Activated T-cell treated with anti-CD3 and anti-CD28 coated beads, Interleukin-2, amount 50 U/mL, for 72 hours (primary cell): ENCODE measurements at places on chromosomes 12 and 14. TPM values are rescaled to one million over a fixed set of nuclear protein-coding genes. Genes with fewer than 3 reads are reported as not detected.

The TMTC3 gene
- total RNA-seq = 9.8 TPM

The NELL2 gene
- 36.3 TPM for total RNA-seq

The PTCSC3 gene
- total RNA-seq = not detected

The ZNF84 gene
- total RNA-seq = 24.7 TPM

GRCh38 chr12:47361389-47362021 is 281.7 kb upstream of the AMIGO2 start:
- H3K27me3 ChIP-seq = no peaks in the 10 kb centered on the region
- peak overlapping the region; percentile 97 for H3K27ac ChIP-seq
- H3K4me3 ChIP-seq = peak overlapping the region; percentile 87
- peak; percentile 57 for DNase-seq
- H3K36me3 ChIP-seq = peaks cover 25% of the 10 kb centered on the region

- peak within 1 kb of the TSS; percentile 91 for H3K4me3 ChIP-seq
- peak; percentile 84 for DNase-seq
- no peaks in the 10 kb centered on the region for H3K27me3 ChIP-seq
- peaks cover 58% of the 10 kb centered on the region for H3K4me1 ChIP-seq
- no peaks in the 10 kb centered on the region for H3K36me3 ChIP-seq
Observed at GRCh38 chr14:49692811-49693734, at the start of gene KLHDC1. TSS of gene KLHDC1 (plus strand) at chr14:49693120. CDS start at chr14:49693195, 75 bp downstream.

GRCh38 chr14:86333493-86333892 is 803.5 kb downstream of the FLRT2 start:
- H3K4me3 ChIP-seq = no peak overlapping the region
- no peaks in the 10 kb centered on the region for H3K36me3 ChIP-seq
